ENCODE measurements at places on chromosomes 2 and 18.

GRCh38 chr18:29862824-29863223 is 1179.7 kb downstream of the DSC3 start:
- DNase-seq = no peak

- no peak for DNase-seq
Measured at GRCh38 chr2:151544449-151544848, 134.7 kb downstream of the RIF1 start.

DNA sequence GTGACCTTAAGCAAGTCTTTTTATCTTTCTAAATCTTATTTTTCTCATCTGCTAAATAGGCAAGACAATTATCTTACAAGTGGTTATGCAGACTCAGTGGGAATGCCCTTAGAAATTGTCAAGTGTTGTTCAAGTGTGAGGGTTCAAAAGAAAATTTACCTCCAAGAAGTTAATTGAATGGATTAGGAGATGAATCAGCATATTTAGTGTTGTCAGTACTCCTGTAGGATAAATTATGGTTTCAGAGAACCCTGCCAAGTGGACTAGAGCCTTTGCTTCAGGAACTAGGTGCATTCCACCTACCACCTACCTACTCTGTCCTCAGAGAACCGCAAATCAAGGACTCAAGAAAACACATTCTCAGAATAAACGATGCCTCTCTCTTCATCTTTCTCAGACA is 69.8 kb upstream of the KCTD1 start:
- DNase-seq = no peak

GRCh38 chr2:49226360-49226759 is 72.0 kb upstream of the FSHR start:
- DNase-seq = no peak

- no peak for DNase-seq
Measured at GRCh38 chr2:133806564-133806963, 238.3 kb upstream of the NCKAP5 start.

DNA sequence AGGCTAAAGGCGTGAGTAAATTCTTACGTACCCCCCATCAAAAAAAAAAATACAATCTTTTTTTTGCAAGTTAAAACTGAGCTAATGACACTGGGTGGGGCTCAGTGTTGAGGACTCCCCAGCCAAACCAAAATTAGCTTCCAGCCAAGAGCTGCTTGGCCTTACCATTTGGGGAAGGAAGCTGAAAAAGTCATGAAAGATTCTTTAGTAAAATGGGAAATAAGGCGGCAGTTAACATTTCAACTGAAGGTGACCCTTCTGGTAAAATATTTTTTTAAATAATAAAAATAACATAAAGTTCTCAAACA is 16.4 kb downstream of the SMAD7 start:
- no peak for DNase-seq

- DNase-seq = no peak
Measured at GRCh38 chr2:113069676-113070605, 2.2 kb downstream of the IL1F10 start.

DNA sequence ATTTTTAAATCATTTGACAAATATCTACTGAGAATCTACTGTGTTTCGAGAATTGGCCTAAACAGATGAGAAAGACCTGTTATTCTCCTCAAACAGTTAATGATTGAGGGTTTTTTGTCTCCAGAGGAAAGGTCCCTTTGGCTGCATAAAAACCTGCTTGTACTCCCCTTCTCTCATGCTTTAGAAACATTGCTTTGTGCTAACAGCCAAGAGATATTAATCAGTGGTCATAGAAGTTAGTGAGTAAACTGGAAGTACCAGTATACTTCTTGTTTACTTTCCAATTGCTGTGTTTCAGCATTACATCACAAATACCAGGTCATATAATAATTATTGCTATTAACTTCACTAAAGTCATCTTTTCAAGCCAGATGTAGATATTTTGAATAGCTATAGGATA is 34.1 kb downstream of the ITGB6 start:
- DNase-seq = no peak

- no peak for DNase-seq
Measured at GRCh38 chr2:233837694-233838229, 16.6 kb downstream of the HJURP start.

GRCh38 chr2:64932116-64932370 is 57.2 kb upstream of the SLC1A4 start:
- DNase-seq = no peak

DNA sequence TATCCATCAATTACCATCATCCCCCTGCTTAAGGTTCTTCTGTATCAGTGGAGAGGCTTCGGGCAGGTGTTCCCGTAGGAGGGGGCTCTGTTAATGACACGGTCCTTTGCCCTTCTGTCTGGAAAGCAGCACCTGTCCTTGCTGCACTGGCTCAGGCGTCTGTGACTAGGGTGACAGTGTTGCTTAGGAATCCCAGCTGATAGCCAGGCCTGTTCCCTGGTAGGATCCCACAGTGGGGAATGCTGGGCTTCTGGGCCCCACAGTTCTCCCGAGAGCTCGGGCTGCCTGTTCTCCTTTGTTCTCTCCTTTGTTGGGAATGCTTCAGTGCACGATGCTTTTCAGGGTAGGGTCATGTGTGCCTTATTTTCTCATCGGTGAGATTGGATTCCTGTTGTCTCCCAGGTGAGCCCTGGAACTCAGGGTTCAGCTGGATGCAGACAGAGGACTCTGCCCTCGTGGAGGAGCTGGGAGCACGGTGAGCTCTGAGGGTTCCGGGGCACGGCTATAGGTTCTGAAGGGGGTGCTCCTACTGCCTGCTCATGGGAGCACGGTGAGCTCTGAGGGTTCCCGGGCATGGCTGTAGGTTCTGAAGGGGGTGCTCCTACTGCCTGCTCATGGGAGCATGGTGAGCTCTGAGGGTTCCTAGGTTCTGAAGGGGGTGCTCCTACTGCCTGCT is 9.6 kb downstream of the SNTG2 start:
- peak; percentile 88 for DNase-seq

DNA sequence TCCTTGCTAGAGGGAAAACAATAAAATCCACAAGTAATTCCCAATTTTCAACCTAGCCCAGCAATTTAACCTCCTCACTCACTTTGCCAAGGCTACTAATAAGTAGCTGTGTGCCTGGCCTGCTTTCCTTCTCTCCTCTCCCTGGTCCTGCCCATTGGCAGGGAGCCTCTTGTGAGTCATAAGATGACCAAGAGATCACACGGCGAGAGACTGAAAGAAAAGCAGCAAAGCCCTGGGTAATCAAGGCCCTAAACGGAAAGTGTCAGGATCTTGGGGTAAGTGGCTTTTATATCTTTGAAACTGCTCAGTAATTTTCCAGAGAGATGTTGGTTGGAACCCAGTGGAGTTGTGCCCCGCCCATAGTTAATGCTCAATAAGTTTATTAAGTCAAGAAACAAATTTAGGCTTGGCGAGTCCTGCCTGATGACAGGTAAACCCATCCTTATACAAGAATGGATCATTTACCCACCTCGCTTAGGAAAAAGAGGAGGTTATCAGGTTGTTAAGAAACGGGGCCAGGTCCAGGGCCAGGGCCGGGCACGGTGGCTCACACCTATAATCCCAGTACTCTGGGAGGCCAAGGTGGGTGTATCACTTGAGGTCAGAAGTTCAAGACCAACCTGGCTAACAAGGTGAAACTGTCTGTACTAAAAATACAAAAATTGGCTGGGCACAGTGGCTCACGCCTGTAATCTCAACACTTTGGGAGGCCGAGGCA is 10.0 kb upstream of the ADAM17 start:
- DNase-seq = no peak

DNA sequence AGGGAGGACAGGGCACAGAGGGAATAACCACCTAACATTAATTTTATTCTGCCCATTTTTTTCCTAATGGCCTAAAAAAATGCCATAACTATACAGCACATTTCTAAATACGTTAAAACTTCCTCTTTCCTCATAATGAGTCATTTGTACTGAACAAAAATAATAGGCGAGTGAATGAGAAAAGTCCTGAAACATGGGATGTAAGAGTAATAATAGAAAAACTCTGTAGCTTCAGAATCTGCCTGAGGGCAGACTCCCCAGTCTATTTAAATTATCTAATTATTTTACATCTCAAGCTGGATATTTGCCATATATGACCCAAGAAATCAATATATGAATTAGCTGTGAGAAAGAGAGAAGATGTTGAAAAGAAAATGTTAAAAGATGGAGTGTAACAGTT is 285.1 kb downstream of the TMX3 start:
- DNase-seq = no peak

DNA sequence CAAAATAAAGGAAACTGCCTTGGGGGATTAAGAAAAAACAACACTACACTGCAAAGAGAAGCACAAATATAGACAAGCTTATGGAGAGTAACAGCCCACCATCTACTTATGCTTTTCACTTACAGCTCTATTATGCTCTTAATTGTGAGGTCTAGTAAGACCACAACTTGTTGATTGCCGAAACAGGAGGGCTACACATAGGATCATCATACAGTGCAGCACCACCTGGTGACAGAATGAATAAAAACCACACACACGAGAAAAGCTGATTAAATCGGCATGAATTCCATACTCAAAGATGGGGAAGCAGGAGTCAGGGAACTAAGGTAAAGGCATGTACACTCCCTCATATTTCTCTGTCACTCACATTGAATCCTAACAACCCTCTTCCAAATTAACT is 259.2 kb downstream of the IKZF2 start:
- DNase-seq = no peak

DNA sequence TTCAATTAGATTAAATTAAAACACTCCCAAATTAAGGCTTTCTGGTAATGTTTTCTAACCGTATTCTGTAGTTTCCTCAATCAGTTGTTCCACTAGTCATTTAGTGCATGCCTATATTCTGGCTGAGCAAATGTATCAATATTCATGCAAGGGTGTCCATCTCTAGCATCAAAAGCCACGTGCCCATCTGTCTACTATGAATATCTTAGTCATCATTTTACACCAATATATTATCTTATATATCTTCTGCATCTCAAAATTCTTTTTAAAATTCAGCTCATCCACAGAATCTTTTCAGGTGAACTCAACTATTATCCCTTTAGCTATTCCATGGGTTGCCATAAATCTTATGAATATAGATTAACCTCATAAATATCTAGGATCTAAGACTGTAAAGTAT is 488.2 kb downstream of the PARD3B start:
- no peak for DNase-seq

DNA sequence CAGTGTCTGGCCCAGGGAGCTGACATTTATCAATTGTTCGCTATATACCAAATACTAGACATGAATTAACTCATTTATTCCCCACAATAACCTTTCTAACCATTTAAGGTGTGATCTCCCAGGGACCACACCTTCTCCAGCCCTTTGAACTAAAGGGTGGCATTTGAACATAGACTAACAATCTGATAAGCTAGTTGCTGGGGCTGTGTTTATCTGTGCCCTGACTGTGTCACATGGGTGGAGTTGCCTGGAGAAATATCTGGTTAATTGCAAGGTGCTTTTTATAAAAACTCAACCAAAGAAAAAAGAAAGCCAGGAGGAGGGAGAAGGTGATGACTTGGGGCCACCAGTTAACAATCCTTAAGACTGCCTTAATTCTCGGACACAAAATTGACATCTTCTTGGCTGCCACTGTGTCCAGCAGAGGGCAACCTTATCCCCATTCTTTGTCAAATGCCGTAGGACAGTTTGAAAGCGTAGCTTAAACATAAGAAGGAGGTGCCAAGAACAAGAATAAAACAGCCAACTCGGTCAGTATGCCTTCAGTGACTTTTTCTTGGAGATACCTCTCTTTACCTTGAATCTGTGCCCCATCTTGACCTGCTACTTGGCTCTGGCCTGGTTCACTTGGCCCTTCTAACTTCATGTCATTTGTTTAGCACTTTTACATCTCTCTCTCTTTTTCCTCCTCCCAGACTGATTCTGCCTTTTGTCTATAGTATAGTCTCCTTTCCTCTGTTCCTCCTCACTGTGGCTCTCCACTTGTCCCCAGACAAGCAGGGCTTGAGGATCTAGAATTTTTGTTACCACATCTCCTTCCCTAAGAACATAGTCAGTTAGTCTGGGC is 183.4 kb downstream of the MYO3B start:
- DNase-seq = peak; percentile 84

DNA sequence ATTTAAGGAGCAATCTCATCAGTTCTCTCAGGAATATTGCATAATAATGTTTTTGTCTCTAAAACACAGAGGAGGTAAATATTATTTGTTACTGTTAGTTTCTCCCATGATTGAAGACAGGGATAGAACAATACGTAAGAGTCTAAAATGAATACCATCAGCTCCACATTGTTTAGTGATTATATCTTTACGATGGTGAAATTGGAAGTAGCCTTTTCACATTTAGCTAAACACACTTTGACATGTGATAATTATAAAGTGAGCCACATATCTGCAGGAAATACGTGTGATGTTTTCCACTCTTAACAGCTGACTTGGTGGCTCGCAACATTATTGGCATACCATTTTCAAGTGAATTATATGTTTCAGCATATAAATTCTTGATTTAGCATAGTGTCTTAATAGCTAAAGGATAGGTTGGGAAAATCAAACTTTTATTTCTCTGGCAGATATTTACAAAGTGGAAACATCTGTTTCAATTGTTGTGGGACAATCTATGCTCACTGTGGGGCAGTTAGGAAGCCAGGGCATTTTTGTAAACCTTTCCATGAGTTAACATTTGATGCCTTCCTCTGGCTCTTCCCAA is 208.1 kb upstream of the RASGRP3 start:
- no peak for DNase-seq

DNA sequence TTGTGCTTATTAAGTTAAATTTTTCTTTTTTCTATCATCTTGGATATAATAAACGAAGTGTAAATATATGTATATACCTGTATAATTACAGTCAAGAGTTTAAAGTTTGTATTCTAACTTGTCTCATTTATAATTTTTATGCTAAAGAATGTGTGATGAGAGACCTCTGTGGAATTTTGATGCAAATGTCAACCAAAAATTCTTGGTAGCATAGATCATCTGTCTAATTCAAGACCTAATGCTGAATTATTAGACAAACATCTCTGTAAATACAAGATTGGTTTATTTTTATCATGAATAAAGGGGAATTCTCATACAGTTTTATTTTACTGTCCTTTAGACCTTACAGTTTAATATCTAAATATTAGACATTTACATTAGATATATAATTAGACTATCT is 149.2 kb upstream of the VWC2L start:
- DNase-seq = no peak

DNA sequence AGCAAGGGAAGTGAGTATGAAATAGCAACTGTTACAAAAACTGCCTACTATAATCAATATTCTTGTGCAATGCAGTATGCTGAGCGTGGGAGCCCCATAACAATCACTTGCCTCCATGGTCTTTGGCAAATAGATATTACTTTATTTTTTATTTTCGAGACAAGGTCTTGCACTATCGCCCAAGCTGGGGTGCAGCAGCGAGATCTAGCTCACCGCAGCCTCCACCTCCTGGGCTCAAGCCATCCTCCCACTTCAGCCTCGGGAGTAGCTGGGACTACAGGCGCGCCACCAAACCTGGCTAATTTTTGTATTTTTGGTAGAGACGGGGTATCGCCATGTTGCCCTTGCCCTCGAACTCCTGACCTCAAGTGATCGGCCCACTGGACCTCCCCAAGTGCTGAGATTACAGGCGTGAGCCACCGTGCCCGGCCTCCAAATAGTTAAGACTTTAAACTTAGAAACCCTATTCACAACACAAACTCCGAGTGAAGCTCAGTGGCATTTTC is 1.2 kb upstream of the CCNT2 start:
- peak; percentile 36 for DNase-seq
